Stromal cell of bone marrow (primary cell): ENCODE measurements at places on chromosomes 5 and 9.

DNA sequence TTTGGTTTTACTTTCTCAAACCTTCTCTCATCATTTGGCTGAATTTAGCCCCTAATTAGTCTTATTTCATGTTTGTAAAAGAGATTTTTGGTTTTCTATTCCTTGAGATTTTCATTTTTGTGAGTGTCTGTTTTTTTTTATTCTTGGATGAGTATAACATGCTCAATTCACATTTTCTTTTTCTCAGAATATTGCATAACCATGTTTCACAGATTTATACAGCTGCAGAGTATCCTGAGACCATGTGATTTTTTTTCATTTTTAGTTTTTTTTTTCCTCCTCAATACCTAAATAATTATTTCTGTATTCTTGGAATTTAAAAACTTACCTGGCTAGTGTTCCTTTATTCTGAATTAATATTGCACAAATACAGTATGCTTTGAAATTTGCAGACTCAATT, 361.9 kb downstream of the SEMA5A start:
- no peak for DNase-seq

- DNase-seq = peak; percentile 46
Measured at GRCh38 chr5:157820593-157821252, 38.2 kb downstream of the CLINT1 start.

DNA sequence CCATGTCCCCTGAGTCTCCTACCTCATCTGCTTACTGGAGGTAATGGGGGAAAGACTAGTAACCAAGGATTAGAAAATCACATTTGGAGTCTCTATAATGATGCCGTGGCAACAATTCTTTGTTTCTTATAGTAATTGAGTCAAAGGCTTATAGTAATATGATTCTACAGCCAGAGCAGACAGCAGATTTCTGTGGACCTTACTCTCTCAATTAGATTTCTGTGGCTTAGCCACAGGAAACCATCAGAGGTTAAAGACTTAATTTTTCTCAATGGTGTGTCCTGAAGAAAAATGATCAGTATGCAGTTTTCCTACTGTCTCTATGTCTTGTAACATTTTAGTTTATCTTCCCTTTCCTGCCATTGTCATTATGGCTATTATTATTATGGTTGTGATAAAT, 59.3 kb upstream of the CD180 start:
- DNase-seq = no peak

DNA sequence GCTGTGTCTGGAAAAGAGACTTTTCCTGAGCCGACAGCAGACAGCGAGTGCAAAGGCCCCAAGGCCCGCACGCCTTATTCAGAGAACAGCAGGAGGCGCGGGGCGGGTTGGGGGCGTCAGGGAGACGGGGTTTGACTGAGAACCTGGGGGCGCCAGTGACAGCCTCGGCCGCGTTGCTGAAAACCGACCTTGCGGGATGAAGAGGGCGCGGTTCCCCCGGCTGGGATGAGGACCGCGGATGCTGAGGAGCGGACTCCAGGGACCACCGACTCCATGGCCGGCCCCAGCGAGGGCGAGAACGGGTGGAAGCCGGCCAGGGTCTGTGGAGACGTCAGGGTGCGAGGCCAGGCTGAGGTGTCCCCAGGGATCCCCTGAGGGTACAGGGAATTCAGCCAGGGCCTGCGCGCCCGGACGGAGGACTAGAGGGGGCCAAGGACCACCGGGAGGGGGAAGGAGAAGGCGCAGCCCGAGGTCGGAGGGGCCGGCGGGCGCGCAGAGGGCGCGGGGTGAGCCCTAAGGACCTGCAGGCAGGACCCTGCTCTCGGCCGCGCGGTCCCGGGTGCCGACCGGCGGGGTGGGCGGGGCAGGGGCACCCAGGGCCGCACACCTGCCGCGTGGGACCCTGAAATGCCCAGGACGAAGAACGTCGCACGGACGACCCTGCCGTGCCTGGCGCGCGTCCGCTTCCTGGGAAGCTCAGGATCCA, 837 bp upstream of the AHRR start:
- no peak for DNase-seq

DNA sequence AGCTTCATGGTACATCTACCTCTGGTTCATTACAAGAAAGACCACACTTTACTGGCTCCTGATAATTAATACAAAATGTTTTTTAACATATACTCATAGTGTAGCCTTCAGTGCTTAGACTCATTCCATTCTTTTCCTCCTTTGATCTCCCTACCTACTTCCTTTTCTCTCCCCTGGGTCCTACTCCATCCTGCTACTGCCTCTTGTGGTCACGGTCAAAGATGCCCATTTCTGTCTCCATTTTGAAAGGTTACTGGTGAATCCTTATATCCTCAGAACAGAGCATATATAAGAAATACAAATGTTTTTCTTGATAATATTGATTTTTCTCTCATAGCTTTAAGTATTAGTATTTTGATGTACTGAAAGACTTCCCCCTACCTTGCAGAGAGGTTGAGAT, 375.9 kb downstream of the ARRDC3 start:
- no peak for DNase-seq

DNA sequence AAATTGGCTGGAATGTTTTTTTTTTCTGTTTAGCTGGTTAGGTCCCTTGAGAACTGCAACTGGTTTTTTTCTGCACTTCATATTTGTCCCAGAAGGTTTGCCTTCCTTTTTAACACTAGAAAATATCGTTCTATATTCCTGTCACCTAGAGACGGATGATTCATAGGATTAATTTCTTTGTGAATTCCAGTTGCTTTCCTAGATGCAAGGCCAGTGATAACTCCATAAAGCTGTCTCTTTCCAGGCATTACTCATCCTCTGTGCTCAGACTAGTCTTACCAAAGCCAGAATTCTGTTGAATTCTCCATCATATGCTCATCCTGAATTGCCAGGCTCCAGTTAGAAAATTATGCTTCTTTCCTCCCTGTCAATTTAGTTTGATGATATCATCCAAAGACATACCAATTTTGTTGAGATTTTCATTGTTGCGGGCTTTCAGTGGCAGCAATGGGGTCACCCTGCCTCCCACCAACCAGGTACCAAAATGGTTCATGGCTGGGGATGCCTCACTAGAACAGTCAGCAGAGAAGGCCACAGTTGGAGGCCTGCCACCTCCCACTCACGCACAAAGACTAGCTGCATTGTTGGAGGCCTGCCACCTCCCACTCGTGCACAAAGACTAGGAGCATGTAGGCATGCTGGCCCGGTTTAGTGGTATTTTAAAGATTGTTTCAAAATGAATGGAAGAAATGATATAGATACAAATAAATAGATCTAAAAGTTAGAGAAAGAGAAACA, 8.5 kb downstream of the BAAT start:
- DNase-seq = peak; percentile 62

DNA sequence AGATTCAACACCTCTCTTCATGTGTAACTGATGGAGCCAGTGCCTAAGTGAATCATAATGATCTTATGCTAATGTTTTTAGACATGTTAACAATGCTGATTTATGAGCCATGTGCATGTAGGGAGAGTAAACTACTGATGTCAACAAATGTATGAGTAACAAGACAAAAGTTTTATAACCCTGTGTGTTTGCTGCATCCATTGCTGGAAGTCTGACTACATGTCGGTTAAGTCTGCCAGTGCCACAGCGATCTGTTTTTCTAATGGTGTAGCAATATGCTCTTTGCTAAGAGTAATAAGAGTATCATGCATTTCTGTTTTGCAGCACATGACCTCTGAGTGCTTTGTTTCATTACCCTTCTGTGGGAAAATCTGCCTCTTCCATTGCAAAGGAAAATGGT, 26.4 kb upstream of the TMOD1 start:
- no peak for DNase-seq
